Muscle of back (tissue), 13 donors: ENCODE measurements at places on chromosomes 11 and 22. TPM values are rescaled to one million over a fixed set of nuclear protein-coding genes. Genes with fewer than 3 reads are reported as not detected.

Gene CSF2RB
- 2.5 TPM for polyA plus RNA-seq

Gene APOA4
- polyA plus RNA-seq: not detected

Gene SCN4B
- polyA plus RNA-seq: 4.3 TPM

Gene SMC1B
- 0.09 TPM for polyA plus RNA-seq

Gene TESMIN
- 1.7 TPM for polyA plus RNA-seq

Gene OR2D2
- not detected for polyA plus RNA-seq

Gene KRTAP5-8
- not detected for polyA plus RNA-seq

Gene C11orf52
- 1.6 TPM for polyA plus RNA-seq

DNA sequence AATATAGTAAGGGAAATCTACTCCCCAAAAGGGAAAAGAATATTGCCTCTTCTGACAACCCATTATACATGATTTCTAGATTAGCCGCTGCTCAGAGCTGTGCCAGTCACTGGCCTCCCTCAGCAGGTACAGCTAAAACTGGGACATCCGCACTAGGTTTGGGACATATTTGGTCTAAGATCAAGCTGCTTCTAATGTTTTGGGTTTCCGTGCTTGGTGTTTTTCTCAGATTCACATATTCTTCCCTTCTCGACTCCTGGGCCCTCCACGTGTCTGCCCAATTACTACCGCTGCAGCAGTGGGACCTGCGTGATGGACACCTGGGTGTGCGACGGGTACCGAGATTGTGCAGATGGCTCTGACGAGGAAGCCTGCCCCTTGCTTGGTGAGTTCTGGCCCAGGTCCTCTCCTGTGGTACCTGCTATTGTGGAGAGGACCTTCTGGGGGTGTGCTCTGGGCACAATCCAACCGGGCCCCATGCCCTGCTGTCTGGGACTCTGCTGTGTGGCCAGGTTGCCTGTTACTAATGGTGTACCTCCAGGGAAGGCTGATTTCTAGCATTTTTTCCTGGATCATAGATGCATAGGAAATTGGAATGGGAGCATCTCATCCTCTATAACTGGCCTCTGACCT, 138.1 kb upstream of the SORL1-AS1 start:
- no peak for DNase-seq

- DNase-seq: peak; percentile 55
Observed at GRCh38 chr11:62593434-62594044, 2.2 kb upstream of the TUT1 start.

- peak; percentile 40 for DNase-seq
Observed at GRCh38 chr22:37260901-37261336, 16.9 kb upstream of the RAC2 start.

DNA sequence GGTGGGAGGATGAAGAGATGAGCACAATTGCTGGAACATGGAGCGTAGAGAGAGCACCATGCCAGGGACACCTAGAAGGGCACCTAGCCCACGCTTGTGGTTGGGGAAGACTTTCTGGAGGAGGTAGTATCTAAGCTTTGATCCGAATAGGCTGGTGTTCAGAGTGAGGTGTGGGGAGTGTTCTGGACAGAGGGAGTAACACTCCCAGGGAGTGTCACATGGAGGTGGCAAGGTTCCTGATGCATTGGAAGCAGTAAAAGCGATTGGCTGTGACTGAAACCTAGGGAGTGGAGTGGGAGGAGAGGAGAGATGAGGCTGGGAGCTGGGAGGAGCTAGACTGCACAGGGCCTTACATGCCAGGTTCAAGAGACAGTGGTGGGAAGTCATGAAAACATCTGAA, 188.0 kb upstream of the NCAM1 start:
- no peak for DNase-seq

GRCh38 chr11:120869516-120870011, 154.3 kb upstream of the TBCEL start:
- DNase-seq: no peak

DNA sequence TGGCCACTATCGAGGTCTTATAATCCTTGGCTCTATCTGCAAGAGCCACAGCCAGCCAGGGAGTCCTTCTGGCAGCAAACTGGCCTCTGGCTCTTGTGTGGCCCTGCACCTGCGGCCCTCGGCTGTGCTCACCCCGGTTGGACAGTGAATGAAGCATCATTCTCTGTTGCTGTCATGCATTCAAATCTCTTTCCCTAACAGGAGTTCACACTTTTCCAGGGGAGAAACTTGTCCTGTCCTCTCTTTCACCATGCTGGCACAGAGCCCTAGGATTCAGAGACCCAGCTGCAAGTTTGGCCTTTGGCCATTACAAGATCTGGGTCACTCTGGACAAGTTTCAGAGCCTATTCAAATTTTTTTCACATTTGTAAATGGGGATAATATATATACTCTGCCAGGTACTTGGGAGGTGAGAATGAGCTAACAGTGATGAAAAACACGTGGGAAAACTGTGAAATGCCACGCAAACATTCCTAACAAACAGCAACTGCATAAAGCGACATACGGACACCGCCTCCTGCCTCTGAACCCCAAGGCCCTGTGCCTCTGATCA, 34.2 kb downstream of the TMEM184B start:
- peak; percentile 81 for DNase-seq

GRCh38 chr11:117410861-117411710, 83.4 kb downstream of the CEP164 start:
- no peak for DNase-seq

DNA sequence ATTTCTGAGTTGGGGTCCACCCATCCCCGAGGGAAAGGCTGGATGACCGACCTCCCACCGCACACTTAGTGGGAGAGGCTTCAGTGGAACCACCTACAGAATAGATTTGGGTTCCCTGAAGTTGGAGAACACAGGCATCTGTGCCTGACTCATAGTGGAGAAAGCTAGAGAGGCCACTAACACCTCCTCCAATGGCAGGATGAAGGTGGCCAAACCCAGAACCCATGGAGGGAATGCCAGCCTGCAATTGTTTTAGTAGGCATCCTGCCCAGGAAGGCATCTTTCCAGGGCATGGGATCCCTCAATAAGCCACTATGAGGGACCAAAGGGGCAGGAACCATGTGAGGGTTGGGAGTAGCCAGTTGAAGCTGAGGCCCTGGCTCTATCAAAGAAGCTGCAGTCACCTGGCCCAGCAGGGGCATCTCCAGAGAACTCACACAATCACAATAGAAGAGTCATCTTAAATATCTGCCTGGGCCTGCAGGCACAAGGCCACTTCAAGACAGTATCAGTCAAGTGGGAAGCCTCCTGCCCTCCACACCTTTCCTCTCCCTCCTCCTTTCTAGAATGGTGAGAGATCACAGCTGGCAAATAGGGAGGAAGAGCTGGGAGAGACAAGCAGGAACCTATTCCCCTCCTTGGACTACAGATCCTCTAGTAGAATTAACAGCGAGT, 124.1 kb upstream of the CSNK2A3 start:
- no peak for DNase-seq

DNA sequence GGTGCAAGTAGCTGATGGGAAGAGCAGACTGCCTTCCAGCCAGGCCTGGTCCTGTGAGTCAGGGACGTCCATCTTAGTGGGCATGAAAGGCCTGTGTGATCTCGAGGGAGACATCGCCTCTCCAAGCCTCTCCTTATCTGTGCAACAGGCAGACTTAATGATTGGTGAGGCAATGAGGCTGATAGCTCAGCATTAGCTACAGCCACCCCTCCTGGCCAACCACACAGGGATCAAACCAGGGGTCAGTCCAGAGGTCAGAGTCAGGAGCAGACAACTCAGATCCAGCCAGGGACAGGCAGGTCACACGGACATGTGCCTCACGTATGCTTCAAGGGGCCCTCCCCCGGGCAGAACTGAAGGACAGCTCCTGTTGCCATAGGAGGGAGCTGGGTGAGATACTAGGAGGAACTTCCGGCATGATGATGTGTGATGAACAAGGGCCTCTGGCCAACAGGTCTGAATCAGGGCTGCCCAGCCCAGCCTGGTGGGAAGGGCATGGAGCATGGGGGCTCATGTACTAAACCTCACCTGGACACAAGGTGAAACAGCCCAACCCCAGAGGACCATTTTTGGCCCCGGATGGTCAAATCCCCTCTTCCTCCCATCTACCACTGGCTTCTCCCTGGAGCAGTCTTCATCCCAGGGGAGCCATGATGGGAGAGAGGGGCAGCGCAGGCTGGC, 2.8 kb upstream of the APOC3 start:
- no peak for DNase-seq

- DNase-seq: no peak
Observed at GRCh38 chr11:15195454-15196200, 80.9 kb downstream of the INSC start.

DNA sequence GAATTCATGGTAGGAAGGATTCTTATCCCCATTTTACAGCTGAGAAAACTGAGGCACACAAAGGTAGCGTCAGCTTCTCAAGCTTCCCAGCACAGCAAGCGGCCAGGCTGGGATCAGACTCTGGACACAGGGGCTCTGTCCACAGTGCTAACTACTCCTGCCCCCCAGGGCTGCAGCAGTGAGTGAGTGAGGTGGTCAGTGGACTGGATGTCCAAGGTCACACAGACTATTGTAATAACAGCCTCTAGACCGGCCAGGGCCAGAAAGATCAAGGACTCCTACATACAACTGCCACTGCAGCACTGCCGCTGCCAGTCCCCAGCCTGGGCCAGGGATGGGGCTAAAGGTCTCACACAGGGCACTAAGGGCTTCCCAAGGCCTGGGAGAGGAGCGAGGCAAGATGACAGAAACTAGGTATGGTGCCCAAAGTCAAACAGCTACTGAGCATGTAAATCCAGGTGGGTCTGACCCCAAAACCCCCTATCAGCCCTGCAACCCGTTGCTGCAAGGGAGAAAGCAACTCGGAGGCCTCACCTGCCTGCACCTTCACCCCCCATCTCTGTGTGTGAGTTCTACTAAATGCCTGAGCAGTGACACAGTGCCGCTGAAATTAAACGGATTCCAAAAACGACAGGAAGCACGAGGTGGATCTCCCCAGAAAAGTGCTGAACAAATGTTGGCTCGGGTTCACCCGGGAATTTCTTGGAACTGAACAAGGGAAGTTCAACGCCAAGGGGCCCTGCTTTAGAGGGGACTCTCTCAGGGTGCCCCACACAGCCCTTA, 161.8 kb upstream of the GRK3 start:
- DNase-seq: no peak

GRCh38 chr11:55854704-55855103, 16.2 kb downstream of the OR5D16 start:
- no peak for DNase-seq

- no peak for DNase-seq
Observed at GRCh38 chr11:123307276-123307675, 112.2 kb upstream of the CLMP start.

DNA sequence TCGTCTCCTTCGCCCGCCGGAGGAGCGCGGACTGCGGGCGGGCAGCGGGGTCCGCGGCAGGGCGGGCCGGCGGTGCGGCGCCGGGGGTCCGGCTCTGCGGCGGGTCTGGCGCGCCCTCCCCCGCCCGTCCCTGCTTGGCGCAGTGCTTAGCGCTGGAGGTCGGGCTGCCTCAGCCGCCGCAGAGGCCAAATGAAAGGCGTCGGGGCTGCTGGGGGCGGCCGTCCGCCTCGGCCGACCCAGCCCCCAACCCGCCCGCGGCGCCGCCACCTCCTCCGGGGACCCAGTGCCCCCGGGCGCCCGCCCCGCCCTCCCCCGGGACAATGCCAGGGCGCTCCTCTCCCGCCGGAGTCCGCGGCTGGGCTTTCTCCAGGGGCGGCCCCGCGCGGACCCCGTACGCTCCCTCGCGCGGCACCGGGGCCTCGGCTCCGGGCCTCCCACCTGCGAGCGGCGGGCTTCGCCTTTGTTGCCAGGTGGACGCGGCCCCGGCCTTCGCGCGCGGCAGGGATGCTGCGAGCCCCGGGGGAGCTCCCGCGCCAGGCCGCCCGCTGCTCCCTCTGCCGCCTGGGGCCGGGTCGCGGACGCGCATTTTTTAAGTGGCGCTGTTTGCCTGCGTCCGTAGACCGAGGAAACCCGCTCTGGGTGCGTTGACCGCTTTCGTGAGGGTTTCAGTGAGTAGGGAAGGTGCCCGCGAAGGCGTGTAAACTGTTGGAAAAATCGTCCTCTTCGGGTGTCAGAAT, 583 bp downstream of the APLP2 start:
- DNase-seq: peak; percentile 42

GRCh38 chr11:12640355-12640754, 33.9 kb upstream of the TEAD1 start:
- DNase-seq: no peak

- peak; percentile 91 for DNase-seq
Observed at GRCh38 chr11:65420979-65421793, 1.4 kb upstream of the NEAT1 start.

DNA sequence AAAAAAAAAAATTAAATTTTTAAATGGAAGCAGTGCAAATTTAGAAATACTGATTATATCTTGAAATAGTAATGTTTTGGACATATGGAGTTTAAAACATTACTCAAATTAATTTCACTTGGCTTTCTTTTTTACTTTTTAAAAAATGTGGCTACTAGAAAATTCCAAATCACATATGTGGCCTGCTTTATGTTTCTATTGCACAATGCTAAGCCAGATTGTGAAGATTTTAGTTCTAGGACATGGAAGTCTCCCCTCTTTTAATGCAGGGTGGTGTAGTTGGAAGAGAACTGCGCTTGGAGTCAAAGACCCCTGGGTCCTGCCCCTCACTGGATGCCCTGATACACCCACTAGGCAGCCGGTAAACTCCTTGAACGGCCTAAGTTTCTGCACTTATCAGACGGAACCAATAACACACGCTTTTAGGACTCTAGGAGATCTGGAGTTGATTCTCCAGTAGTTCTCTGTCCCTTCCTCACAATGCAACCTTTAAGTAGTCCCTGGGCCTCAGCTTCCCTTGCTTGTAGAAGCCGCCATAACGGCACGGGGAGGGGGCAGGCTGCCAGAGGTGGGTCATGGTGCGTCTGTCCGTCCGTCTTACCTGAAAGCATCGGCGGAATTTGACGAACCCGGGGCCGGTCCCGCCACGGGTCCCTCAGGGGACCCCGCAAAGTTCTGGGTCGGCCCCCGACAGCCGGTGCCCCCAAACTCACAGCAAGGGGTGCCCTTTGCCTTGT, 505 bp downstream of the FAM227A start:
- no peak for DNase-seq

DNA sequence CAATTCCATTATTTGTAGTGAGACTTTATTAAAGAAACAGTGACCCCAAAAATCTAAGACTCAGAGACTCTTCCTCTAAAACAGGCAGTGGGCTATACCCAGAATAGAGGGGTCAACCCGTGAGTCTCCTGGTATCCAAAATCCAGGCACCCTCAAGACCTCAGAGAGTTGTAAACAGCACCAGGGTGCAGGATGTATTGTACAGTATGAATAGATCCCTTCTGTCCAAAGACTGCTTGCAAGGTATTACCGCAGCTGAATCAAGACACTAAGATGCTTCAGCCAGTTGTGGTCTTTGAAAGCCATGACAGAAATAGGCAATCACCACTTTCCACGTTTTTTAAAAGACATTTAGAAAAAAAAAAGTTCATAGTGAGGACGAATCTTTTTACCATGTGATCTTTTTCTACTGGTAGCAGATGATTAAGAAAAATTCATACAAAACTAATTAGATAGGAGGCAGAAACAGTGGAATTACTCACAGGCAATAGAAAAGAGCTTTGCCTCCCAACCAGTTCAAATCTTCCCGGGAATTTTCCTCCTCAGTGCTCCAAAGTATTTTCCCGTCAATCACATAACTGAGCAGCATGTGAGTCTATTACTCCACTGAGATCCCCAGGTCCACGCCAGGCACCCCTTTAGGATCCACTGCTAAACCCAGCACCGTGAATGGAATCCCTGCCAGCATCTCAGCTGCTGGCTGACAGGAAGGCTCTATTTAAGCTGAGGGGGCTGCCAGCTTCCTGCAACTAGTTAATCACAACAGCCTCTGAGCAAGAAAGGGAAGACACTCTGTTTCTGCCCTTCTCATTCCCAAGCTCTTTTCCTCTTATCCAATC, 113.1 kb downstream of the ETS1 start:
- no peak for DNase-seq
